Ovary (tissue), 10 donors: ENCODE measurements at places on chromosomes 4 and X.

GRCh38 chr4:1576961-1577821 lies 106.9 kb downstream of the FAM53A start:
- DNase-seq, result no peak

DNA sequence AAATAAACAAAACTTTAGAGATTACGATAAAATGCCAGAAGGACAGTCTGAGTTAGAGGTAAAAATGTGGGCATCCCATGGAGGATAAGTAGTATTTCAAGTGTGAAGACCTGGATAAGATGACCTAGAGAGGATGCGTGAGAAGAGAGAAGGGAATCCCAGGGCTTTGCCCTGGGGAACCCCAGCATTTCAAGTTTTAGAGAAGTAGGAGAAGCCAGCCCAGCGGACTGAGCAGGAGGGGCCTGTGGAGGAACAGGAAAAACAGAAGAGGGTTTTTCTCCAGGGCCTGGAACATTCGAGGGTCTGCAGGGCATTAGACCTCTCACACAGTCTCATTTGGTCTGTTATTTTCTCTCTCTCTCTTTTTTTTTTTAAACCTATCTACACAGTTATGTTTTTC lies 2.9 kb upstream of the CFP start:
- no peak for DNase-seq

DNA sequence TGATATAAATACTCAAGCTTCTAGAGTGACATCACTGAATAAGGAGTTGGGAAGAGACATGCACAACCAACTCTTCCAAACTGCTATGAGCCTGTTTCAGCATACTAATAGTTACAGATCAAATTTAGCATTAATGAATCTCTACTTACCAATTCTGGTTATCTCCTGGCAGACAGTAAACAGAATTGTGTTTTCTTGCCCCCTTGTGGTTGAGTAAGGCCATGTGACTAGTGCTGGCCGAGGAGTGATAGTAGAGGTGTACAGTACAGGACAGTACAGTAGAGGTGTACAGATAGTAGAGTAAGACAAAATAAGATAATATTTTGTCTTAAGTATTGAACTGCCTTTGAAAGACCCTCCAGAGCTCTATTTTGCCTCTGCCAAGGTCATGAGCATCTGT lies 681.4 kb downstream of the GABRG1 start:
- DNase-seq, result no peak

- no peak for DNase-seq
These were observed 976.5 kb downstream of the RPA4 start for GRCh38 chrX:97860226-97860625.

GRCh38 chrX:34578237-34578636 lies 78.8 kb downstream of the TMEM47 start:
- no peak for DNase-seq

- DNase-seq, result no peak
These were observed 32.3 kb downstream of the ETNPPL start for GRCh38 chr4:108730579-108730978.

DNA sequence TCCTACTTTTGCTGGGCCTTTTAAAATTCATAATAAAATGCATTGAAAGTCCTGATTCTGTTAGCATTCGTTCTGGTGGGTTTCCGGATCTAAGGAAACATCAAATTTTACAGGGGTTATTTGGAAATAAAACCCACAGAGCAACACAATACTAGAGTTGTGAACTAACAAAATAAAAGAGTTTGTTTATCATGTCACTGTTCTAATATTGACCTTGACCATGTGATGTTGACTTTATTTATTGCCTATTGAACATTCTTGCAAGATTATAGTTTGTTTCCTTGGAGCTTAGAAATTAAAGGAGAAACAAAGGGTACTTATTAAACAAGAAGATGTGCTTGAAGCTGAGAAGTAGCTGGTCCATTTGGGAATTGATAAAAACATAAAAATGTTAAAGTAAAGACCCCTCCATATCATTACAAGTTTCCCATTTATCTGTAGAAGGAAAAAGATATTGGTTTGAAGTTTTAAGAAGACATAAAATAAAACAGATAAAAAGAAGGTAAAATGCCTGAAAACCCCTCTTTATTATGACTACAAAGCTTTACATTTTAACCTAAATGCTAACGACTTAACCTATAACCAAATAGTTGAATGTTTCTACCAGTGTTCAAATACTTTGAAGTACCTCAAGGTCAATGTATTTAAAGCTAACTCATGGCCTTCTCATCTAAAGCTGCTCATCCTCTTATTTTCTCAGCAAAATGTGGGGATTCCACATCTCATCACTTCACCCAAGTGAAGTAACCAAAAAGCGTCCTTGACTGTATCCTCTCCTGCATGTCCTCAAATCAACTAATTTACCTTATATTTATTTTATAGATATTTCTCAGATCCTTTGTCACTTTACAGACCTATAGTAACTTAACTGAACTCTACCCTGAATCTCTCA lies 179.6 kb downstream of the GASK1B start:
- DNase-seq, result no peak

DNA sequence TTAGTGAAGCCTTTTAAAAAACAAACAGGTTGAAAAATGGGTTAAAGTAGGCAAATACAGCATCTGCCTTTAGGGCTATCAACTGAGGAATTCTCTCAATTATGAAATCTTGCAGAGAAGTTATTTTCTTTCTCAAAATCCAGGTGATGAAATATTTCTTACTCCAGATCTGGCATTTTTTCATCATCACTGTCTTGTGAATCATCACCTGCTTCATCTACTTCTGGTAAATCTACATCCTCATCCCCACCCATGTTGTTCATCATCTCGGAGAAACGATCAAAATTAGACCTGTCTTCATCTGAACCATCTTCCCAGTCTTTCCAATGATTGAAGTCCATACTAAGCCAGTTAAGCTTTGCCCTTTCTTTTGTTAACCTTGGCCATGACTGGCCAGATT lies 33.3 kb upstream of the HPF1 start:
- no peak for DNase-seq

DNA sequence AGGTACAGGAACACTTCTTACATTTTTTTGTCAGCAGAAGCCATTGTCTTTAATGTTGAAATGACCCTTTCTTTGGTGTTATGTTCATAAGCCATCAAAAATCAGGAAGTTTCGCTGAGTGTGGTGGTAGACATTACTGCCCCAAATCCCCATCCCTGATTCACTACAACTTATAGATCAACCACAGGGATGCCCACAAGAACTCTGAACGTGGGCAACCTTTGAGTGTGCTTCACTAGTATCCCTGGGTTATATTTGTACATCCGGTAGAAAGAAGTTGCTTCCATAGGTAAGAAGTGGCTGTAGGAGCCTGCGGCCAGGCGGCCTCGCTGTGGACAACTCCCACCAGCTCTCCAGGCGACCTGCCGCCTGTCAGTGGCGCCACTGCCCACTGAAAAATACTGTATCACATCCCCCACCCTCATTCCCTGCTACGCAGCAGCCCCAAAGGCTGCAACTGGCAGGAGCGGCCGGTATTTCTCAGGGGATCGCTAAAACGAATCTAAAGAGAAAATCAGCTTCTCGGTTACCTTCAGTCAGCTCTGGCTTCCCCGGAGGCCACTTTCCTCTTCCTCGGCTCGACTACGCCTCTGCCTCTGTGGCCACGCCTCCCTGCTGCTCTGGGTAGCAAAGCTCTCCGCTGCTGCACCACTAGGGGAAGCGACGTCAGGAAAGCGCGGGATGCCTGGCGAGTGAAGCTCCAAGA lies 13.9 kb upstream of the ETDC start:
- no peak for DNase-seq

- DNase-seq, result no peak
These were observed 199.9 kb downstream of the TMA16 start for GRCh38 chr4:163694385-163694784.

- DNase-seq, result no peak
These were observed 214.6 kb upstream of the MAB21L2 start for GRCh38 chr4:150367326-150367725.

- no peak for DNase-seq
These were observed 26.8 kb upstream of the HMX1 start for GRCh38 chr4:8898419-8898818.

DNA sequence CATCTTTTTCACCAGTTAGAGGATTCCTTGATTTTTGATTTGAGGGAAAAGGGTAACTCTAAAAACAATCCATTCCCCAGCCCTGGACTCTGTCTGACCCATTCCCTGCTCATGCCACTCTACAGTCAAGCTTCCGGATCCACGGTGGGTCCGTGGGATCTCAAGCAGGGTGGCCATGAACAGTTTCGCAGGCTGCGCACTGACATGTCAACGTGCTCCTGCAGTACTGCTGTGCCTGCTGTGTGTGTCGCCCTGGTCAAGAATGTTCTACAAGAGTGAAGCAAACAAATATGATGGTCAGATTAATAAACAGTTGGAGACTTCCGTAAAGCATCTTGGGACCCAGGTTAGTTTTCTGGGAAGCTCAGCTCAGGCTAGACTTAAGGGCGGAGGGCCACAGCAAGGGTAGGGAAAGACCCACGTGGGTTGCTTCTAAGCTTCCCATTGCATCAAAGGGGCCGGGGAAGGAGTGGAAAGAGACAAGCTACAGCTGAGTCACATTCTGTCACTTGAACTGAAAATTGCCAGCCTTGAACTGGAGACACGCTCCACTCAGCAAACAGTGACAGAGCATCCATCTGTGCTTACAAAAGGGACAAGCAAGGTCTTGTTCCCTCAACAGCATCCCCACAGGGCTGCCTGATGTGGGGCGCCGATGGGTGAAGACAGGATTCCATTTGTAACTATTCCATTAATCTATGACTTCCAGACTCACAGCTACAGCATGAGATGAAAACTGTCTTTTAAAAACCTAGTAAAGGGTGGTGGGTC lies 81.8 kb downstream of the MTMR1 start:
- DNase-seq, result no peak

DNA sequence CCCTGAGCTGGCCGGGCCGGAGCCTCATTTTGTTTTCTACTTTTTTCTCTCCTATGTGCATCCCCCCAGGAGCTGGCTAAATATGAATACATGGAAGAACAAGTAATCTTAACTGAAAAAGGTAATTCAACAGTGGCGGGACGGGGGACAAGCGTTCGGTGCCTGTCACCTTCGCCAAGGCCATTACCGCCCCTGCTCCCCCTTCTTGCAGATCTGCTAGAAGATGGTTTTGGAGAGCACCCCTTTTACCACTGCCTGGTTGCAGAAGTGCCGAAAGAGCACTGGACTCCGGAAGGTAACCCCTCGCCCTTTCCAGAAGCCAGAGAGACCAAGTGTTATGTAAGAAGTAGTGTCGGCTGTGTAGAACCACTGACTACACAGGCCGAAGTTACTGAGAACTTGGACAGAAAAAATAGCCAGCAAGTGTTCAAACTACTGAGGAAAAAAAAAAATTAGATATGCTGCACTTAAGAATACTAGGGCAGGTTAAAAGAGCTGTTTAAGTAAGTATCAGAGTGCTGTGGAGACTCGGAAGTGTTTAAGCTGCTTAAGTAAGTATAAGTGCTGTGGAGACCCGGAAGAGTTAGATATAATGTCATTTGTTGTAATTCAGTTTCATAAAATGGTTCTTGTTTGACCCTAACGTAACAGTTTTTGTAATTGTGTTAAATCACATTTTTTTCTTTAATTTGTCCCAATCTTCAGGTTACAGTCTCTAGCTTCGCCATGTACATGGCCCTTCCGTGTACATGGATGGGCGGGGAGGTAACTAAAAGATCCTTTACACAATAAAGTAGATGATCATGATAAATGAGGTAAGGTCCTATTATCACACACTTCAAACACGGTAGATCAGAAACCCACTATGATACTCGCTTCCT lies 856 bp downstream of the SAT1 start:
- no peak for DNase-seq

DNA sequence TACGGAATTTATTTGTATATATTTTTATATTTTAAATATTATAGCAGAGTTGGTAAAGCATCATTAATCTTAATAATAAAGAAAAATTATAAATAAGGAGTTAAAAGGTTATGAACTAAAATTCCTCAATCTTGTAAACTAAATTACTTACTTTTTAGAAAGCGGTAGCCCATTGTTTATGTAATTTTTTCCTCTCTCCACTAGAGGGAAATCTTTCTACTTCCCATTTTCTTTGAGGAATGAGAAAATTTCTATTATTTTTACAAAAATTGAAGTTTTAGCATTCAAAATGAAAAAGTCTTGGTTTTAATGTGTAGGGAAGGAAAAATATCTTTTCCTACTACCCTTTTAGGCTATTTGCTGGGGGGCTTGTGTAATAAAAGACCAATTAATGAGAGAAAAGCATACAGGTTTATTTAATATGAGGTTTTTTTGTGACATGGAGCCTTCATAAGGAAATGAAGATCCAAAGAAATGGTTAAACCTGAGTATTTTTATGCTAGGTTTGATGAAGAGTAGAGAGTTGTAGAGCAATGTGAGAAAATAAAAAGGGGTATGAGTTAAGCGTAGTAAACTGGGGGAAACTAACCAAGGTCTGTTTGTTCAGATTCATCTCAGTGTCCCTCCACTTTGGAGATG lies 68.7 kb upstream of the ADAD1 start:
- no peak for DNase-seq

GRCh38 chr4:41000356-41000755 lies 214.0 kb downstream of the APBB2 start:
- DNase-seq, result no peak

- no peak for DNase-seq
These were observed 117.2 kb downstream of the CFAP299 start for GRCh38 chr4:80452768-80453167.

- DNase-seq, result no peak
These were observed 147.3 kb downstream of the VEGFC start for GRCh38 chr4:176645246-176645960.

- DNase-seq, result no peak
These were observed 67.0 kb upstream of the GPC4 start for GRCh38 chrX:133482056-133482952.

GRCh38 chr4:159298502-159298901 lies 195.6 kb downstream of the RAPGEF2 start:
- no peak for DNase-seq

DNA sequence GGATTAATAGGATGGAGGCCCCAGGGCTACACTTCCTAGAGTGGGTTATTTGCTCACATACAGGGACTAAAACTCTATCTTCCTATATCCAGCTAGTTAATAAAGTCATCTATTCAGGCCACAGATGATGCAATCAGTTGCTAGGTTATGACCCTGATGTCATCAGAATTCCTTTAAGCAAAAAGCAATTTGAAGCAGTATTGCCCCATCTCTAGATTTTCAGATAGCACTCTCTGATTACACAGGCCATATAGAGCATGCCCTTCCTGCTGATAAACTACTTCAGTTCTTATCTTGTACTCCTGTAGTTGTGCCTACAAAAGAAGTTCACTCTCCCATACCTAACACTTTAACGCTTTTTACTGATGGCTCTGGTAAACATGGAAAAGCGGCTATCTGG lies 84.8 kb downstream of the TMEM144 start:
- DNase-seq, result no peak

GRCh38 chr4:39521253-39521919 lies 5.9 kb downstream of the UGDH start:
- no peak for DNase-seq

DNA sequence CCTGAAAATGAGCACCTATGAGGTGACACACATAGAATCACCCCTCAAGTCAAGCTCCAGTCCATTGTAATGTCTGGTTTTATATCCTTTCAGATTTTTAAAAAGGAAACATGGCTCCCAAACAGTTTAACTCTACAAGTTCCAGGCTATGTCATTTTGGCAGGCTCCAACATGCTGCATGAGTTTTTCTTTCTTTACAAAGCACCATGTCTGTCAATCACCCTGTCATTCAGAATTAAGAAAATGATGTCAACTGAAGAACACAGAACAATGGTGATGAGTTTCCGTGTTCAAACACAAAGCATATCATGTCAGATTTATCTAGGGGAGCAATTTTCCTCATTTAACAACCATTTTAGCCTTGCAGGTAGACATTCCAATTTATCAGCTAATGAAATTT lies 106.5 kb downstream of the AMMECR1 start:
- no peak for DNase-seq
